Mesothelial cell of epicardium (in vitro differentiated cells): ENCODE measurements at places on chromosomes 1 and 21.

DNA sequence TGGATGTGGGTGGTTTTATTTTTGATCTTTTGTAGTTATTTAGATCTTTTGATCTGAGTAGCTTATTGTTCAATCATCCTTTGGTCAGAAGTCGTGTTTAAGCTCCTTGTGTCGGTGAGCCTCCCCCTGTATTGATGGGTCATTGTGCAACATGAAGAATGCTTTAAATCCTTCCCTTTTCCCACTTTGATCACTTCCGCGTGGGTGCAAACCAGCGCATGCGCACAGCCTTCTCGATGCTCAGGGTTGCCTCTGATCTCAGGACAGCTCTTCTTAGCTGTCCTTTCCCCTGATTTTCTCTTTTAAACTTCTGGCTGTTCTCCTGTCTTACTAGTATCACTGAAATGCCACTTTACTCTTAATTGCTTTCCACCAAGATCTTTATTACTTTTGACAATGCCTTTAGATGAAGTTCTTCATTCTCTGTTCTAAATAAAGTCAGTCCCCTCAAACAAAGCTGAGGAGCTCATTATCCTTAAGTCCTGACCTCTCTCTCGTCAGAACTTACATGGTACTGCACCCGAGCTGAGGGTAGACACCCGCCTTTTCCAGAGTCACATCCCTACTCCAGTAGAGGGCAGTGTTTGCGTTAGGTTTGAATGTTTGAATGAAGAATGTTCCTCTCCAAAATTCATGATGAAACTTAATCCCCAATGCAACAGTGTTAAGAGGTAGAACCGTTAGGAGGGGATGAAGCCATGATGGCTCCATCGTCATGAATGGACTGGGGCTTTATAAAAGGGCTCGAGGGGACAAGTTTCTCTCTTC lies 547.9 kb upstream of the TMPRSS15 start:
- peaks cover 3% of the 10 kb centered on the region for H3K4me1 ChIP-seq
- no peaks in the 10 kb centered on the region for H3K27me3 ChIP-seq
- no peak overlapping the region for H3K4me3 ChIP-seq
- no peak overlapping the region for H3K27ac ChIP-seq
- H3K36me3 ChIP-seq = no peaks in the 10 kb centered on the region
- DNase-seq = no peak

DNA sequence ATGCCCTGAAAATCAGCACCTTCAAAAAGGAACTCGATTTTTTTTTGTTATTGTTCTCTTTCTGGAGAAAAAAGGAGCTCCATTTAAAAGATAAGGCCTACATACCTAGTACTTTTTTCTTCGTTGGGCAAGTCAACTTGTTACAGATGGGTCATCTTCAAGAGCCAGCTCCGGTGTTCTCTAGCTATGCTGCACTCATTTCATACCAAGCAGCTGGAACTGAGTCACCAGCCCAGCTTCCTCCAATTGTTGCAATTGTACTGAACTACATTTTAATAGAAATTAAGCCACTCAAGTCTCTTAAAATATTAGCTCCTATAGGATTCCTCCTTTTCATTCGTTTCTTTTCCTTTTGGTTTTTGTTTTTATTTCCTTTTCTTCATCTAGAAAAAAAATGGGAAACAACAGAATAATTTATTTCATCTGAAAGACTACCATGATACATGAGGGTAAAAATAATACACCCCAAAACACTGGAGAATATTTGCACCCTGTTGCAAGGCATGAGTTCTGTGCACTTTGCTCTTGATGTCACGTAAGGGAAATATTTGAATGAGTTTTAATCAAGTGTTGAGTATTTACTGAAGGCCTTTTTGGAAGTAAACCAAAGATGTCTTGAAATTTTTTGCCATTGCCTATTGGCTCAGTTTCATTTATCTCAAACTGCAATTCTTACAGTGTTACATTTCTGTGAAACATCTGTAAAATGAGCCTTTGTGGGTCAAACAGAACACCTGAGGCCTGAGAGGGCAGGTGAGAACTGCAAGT lies 60.5 kb downstream of the CLIC4 start:
- peaks cover 8% of the 10 kb centered on the region for H3K4me1 ChIP-seq
- no peak for DNase-seq
- H3K36me3 ChIP-seq = peaks cover 11% of the 10 kb centered on the region

- peak overlapping the region; percentile 100 for H3K27ac ChIP-seq
- H3K4me3 ChIP-seq = peak overlapping the region; percentile 59
- no peaks in the 10 kb centered on the region for H3K27me3 ChIP-seq
Observed at GRCh38 chr1:32758795-32759430, 56.3 kb upstream of the SYNC start.

DNA sequence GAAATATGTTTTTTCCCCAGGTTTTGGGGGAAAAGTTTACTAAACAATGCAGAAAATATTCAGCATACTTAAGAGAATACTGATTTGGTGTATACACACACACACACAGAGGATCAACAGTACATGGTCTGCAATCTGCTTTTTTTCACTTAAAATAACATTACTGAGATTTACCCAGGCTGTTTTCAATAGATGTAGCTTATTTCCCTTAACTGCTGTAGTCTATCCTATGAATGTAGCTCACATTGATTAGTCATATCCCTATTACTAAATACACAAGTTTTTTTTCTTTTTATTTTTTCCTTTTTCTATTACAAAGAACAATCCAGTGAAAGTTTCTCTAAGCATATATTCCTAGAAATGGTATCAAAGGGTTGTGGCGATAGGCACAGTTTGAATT lies 266.7 kb upstream of the GREM2 start:
- H3K27ac ChIP-seq = no peak overlapping the region
- H3K27me3 ChIP-seq = no peaks in the 10 kb centered on the region
- no peaks in the 10 kb centered on the region for H3K4me1 ChIP-seq
- no peak for DNase-seq

DNA sequence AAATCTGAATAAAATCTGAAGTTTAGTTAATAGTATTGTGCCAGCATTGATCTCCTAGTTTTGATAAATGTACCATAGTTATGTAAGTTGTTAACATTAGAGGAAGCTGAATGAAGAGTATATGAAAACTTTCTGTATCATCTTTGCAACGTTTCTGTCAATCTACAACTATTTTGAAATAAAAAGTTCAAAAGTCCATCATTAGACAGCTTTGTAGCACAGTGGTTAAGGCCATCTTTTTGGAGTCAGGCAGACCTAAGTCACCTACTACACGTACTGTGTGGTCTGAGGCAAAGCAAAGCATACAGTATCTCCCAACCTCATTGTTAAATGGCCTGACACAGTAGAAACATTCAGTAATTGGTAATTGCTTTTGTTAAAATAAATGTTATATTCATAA lies 47.9 kb upstream of the ATP1A1 start:
- peaks cover 5% of the 10 kb centered on the region for H3K27me3 ChIP-seq
- no peak for DNase-seq
- H3K4me1 ChIP-seq = peaks cover 39% of the 10 kb centered on the region
- no peak overlapping the region for H3K27ac ChIP-seq
- no peak overlapping the region for H3K4me3 ChIP-seq
- H3K36me3 ChIP-seq = no peaks in the 10 kb centered on the region

GRCh38 chr1:39926820-39927219 lies 25.1 kb upstream of the MYCL start:
- no peak overlapping the region for H3K4me3 ChIP-seq
- H3K36me3 ChIP-seq = no peaks in the 10 kb centered on the region

GRCh38 chr1:10730985-10731384 lies 65.5 kb downstream of the CASZ1 start:
- no peak overlapping the region for H3K4me3 ChIP-seq
- peaks cover 4% of the 10 kb centered on the region for H3K4me1 ChIP-seq
- no peaks in the 10 kb centered on the region for H3K36me3 ChIP-seq
- DNase-seq = no peak

DNA sequence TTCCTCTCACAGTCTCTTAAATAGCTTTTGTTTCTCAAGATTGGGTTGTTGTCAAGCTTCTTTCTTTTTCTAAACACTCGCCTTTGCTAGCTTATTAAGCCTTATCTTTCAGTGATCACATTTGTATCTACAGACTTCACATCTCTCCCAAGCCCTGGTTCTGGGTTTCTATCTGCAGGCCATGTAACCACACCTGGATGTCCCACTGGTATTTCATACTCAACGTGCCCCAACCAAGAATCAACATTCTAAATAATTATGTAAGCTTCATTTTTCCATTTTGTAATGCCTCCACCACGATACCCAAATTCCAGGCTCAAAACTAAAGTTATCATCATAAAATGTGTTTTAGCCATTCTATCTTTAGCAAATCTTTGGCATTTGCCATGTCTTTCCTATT lies 372.2 kb downstream of the USH2A start:
- no peaks in the 10 kb centered on the region for H3K36me3 ChIP-seq
- no peak for DNase-seq
- no peak overlapping the region for H3K27ac ChIP-seq
- H3K27me3 ChIP-seq = no peaks in the 10 kb centered on the region
- peaks cover 7% of the 10 kb centered on the region for H3K4me1 ChIP-seq

DNA sequence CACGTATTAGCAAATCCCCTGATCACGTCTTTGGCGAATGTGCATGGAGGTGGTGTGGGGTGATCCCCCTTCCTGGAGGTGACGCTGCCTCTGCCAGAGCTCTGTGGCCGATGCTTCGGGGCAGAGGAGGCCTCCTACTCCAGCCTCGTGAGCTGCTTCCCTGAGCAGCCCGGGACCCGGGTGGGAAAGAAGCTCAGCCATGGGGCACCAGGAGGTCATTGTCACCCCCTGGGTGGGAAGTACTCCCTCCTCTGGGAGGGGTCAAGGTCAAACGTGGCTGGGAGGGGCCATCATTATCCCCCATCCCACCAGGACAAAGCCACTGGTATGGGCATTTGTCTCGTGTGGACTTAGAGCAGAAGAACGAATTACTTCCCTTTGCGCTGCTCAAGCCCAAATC lies 40.7 kb downstream of the KCNAB2 start:
- H3K4me1 ChIP-seq = no peaks in the 10 kb centered on the region
- H3K27ac ChIP-seq = no peak overlapping the region
- H3K36me3 ChIP-seq = no peaks in the 10 kb centered on the region
- no peak overlapping the region for H3K4me3 ChIP-seq
- H3K27me3 ChIP-seq = peaks cover 7% of the 10 kb centered on the region

DNA sequence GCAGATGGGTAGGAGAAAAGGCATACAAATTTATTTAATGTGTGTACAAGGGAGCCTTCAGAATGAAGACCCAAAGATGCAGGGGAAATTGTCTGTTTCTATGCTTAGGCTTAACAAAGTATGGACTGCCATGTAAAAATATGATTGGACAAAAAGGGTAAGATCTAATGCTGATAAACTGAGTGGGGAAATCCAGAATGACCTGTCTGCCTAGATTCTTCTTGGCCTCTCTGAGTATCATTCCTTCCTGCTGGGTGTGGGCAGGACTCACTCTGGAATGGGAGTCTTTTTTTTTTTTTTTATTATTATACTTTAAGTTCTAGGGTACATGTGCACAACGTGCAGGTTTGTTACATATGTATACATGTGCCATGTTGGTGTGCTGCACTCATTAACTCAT lies 61.0 kb downstream of the IGSF5 start:
- peaks cover 22% of the 10 kb centered on the region for H3K4me1 ChIP-seq
- no peak for DNase-seq
- H3K27me3 ChIP-seq = no peaks in the 10 kb centered on the region

DNA sequence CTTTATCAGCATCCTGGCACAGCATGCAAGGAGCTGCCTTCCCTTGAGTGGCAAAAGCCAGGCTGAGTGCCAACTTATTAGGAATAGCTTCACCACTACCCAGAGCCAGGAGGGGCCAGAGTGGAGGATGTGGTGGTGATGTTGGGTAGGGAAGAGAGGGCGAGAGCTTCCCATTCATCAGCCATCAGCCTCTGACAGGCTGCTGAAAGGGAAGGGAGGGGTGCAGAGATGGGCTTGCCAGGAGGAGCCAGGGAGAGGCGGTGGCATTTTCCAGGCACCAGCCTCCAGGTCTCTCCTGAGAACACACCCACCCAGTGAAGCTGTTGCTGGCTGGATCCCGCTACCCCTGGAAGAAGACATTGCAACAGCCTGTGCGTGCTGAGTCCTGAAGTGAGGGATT lies 168.5 kb downstream of the ACTL8 start:
- no peak overlapping the region for H3K27ac ChIP-seq
- H3K4me3 ChIP-seq = no peak overlapping the region
- no peak for DNase-seq
- H3K4me1 ChIP-seq = no peaks in the 10 kb centered on the region

DNA sequence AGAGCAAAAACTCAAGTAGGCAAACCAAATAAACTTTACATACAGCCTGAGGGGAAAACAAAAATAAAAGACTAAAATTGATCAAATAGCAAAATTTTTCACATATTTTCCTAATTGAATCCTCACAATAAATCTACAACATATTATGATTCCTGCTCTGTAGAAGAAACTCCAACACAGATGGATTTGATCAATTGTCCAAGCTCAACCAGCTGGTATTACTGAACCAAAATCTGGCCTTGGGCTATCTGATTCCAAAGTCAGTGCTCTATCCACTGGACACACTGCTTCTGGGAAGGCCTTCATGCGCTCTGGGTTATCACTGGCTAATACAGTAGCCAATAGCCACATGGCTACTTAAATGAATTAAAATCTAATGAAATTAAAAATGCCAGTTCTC lies 39.3 kb downstream of the PCNX2 start:
- H3K27ac ChIP-seq = no peak overlapping the region
- H3K4me3 ChIP-seq = no peak overlapping the region
- H3K36me3 ChIP-seq = peaks cover 24% of the 10 kb centered on the region
- H3K4me1 ChIP-seq = peaks cover 15% of the 10 kb centered on the region

DNA sequence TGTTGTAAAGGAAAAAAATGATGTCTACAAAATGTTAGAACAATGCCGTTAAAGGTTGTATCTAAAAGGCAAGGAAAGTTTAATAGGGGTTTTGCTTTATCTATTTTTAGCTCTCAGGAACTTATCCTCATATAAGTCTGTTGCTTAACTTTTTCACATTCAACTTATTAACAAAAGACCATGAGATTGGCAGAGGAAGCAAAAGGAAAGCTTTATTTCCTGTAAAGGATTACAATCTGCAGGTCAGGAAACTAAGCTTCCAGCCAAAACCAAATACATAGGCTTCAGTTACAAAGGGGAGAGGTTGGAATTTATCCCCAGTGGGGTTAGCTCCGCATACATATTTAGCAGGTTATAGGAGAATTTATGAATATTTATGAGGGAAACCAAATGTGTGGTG lies 58.7 kb upstream of the KIAA1614 start:
- peaks cover 20% of the 10 kb centered on the region for H3K4me1 ChIP-seq
- peak overlapping the region; percentile 83 for H3K27ac ChIP-seq
- H3K36me3 ChIP-seq = peaks cover 6% of the 10 kb centered on the region
- DNase-seq = no peak
- H3K27me3 ChIP-seq = no peaks in the 10 kb centered on the region
- peak overlapping the region; percentile 15 for H3K4me3 ChIP-seq
